ENCODE measurements at places on chromosomes 7 and 10.
A peak's percentile ranks its signal among the peaks of the same experiment; 100 is the strongest.

DNA sequence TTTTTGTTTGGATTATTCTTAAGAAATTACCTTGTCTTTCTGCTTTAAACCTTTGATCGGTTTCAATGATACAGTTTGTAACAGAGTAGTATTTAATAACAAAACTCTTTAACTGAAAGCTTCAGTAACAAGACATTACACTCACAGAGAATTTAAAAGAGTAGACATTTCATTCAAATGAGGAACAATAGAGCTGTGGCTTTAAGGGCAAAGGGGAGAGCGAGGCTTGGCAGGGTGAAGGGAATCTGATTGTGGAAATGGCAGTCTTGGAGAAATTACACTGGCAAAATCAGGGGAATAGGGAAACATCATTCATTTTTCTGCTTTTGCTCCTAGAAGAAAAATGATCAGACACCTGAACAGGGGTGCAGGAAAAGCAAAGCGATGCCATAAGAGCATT, 5.1 kb upstream of the HIPK2 start:
- no peak for DNase-seq

- no peak for DNase-seq
These were observed 119.7 kb upstream of the KLF14 start for GRCh38 chr7:130853503-130854279.

DNA sequence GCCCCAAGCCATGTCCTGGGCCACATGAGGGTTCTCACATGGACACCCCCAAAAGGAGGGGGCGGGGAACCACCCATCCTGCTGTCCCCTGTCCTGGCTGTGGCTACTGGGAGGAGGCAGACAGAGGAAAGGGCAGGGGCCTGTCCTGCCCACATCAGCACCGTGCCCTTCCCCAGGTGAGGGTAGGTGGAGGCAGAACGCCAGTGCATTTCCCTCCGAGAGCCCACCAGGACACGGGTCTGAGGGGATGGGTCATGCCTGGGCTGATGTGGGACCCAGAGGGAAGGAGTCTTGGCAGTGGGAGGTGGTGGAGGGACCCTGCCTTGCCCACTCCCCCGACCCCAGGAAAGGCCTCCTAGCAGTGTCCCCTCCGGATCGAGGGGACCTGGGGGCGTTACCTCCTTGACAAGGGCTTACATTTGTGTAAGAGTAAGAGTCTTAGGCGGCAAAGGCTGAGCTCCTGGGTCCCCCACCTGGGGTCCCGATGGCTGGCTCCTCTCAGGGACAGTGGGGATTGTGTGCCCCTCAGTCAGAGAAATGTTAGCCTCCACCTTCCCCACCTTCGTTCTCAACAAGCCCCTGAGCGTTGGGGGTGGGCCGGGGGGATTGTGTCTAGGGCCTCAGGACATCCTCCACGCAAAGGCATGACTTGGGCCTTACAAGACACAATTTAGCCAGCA, 6.1 kb downstream of the CRYGN start:
- no peak for DNase-seq

- no peak for DNase-seq
These were observed 297.8 kb upstream of the ZNF32 start for GRCh38 chr10:43946445-43946844.

DNA sequence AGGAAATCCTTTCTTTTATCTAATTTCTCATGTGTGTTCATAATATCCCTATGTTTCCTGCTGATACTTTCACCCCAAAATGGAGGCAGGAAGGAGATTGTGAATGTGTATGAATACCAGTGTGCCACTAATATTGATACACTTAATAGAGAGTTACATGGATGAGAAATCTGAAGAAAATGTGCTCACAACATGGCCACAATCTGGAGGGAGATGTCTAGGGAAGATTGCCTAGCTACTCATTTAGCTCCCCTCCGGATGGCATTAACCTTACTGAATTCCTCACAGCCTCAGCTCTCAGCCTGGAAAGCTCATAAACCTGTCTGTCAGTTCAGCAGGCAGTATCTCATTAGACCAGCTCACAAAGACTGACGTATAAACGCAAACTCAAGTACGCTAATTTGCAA, 23.4 kb upstream of the DMTF1 start:
- no peak for DNase-seq

GRCh38 chr10:85612833-85613232, 753.8 kb downstream of the GRID1 start:
- DNase-seq: no peak

GRCh38 chr7:42940985-42941847, 9.0 kb downstream of the MRPL32 start:
- peak; percentile 91 for DNase-seq

- DNase-seq: no peak
These were observed 30.7 kb upstream of the HPSE2 start for GRCh38 chr10:99266383-99266782.

- no peak for DNase-seq
These were observed 91.2 kb upstream of the PARD3 start for GRCh38 chr10:34906067-34906965.

DNA sequence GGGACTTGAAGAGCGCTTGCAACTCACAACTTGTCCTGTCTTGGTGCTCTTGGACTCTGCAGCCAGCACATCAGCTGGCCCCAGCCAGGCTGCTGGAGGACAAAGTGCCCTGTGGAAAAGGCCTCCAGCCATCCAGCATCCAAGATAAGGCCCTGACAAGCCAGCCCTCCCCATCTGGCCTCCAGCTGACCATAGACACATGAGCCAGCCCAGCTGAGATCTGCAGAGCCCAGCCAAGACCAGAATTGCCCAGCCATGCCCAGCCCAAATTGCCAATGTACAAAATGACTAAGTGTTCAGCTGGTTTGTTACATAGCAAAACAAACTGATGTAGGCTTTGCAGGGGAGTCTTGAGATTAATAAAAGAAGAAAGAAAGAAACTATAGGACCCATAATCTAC, 36.0 kb upstream of the FRMD4A start:
- no peak for DNase-seq

- DNase-seq: no peak
These were observed 3.1 kb downstream of the INA start for GRCh38 chr10:103280031-103280430.

GRCh38 chr10:87861953-87862678, 1.2 kb downstream of the KLLN start:
- peak; percentile 93 for DNase-seq

- no peak for DNase-seq
These were observed 372.1 kb downstream of the DNAJB6 start for GRCh38 chr7:157708919-157709295.

GRCh38 chr7:56028942-56029630, 22.2 kb downstream of the PSPH start:
- no peak for DNase-seq

DNA sequence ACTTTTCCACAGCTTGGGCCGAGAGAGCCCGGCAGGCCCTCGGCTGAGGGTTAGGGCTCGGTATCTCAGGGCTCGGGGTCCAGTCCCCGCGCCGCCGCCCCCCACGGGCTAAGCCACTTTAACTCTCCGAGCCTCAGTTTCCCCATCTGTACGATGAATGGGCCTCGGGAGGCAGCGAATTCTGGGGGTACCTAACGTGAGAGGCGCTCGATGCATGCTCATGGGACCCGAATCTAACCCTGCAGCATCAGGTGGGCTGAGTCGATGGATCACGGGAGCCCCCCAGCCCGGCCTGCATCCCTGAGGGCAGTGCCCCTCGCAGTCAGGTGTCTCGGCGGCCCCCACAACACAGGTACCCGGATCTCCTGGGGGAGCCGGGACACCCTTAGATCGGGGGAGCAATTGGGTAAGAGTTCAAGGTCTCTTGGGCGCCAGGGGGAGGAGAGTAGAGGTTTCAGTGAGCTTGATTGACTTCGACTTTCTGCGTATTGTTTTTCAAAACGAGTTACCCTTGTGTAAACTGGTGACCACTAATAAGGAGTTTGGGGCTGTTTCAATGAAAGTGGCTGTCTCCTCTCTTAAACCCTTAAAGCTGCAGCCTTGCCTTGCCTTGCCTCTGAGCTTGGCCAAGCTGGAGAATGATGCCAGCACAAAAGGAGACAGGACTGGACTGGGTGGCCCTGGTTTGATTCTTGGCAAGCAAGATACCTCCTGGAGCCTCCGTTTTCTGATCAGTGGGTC, 631 bp downstream of the POR start:
- DNase-seq: no peak

DNA sequence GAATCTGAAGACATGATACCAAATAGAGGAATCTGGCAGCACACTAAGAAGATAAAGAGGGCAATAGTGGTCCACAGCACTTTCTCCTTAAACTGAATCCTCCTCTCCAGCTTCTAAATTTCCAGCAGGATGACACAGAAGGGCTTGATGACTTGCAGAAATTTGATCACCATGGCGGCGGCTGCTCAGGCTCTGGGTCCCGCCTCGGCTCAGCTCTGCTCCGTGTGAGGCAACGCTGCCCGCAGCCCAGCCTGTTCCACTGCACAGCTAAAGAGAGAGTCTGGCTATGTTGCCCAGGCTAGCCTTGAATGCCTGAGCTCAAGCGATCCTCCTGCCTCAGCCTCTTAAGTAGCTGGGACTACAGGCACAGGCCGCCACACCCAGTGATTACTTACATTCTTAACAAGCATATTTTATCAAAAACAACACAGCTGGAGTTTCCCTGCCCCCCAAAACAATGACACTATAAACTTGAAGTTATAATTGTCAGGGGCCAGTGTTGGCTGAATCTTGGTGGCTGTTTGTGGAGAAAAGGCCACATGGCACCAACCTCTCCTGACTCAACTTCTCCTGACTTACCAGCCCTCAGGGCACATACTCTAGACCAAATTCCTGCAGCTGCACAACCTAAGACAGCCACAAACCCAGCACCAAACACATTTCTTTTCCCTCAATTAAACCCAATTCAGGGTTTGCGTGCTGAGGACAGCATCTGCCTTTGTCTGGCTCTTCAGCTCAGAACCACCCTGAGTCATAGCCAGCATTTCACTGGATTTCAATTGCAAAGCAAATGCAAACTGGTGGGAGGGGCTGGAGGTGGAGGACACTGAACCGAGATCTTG, 11.6 kb upstream of the TNPO3 start:
- peak; percentile 56 for DNase-seq

- peak; percentile 30 for DNase-seq
These were observed 57.3 kb downstream of the ST7 start for GRCh38 chr7:117010375-117011133.

GRCh38 chr10:7410862-7411670, at the start of gene SFMBT2:
TSS of gene SFMBT2 (minus strand) at chr10:7411034. CDS start at chr10:7381898, 29,136 bp downstream.
- DNase-seq: peak; percentile 86

- no peak for DNase-seq
These were observed 127.6 kb downstream of the SLC16A9 start for GRCh38 chr10:59582058-59582457.

DNA sequence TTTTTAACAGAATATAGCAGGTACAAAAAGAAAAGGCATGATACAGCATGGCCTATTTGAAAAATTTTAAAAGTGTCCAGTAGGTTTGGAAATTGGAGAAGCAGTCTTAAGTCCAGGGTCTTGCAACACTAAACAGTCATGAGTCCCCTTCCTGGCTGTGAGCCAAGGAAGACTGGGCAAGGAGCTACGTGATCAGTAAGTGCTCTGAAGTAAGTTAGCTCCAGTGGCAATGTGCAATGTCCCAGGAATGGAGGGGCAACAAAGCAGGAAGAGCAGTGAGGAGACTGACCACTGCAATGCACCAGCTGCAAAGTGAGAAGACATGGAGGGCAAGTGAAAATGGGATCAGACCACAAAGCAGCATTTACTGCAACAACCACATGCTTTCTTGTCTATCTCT, 72.9 kb upstream of the GRID1 start:
- DNase-seq: peak; percentile 94

GRCh38 chr7:38462819-38463218, 168.4 kb downstream of the AMPH start:
- DNase-seq: no peak

GRCh38 chr7:43639858-43640491, 57.1 kb downstream of the STK17A start:
- DNase-seq: no peak

DNA sequence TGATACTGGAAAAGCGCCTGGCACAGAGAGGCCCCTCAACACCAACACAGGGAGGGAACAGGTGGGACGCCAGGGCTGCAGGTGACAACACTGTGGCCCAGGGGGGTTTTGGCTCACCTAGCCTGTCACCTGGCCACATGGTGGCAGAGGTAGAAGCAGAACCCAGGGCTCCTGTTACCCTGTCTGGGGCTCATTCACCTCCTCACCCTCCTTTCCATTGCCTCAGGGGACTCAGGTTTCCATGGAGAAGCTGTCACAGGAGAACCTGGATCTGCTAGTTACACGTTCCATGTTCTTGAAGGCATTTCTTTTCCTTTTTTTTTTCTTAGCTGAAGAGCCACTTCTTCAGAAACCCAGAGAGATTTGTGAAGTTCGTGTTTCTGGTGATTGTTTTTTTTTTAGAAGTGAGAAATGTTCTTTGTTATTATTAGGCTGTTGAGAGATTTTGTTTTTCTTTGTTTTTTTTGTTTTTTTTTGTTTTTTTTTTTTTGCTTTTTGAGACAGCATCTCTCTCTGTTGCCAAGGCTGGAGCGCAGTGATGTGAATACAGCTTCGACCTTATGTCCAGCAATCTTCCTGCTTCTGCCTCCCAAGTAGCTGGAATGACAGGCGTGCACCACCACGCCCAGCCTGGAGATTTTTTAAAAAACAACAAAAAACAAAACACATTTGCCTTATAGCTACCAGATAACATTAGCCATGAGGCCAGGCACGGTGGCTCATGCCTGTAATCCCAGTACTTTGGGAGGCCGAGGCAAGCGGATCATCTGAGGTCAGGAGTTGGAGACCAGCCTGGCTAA, 16.0 kb downstream of the DENND2A start:
- no peak for DNase-seq

DNA sequence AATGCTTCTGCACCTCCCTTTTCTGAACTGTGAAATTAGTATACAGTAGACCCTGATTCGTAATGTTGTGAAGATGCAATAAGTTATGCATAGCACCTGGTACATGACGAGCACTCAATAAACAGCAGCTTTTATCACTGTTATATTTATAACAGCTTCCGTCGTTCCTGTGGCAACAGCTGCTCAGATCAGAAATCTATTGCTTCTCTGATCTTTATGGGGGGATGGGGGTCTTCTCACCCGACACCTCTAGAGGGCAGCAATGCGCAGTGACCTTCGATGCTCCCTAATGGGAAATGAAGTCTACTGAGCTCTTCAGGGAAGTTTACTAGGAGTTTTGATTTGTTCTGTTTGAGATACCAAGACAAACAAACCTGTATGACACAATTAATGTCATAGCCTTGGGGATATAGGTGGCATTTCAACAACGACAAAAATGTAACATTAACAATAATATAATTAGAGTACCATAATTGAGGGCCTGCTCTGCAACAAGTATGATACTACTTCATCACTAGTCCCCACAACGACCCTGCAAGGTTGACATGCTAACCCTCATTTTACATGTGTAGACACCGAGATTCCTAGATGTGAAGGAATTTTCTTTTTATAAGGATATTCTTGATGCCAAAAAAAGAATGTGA, 289.6 kb downstream of the SFMBT2 start:
- peak; percentile 89 for DNase-seq

DNA sequence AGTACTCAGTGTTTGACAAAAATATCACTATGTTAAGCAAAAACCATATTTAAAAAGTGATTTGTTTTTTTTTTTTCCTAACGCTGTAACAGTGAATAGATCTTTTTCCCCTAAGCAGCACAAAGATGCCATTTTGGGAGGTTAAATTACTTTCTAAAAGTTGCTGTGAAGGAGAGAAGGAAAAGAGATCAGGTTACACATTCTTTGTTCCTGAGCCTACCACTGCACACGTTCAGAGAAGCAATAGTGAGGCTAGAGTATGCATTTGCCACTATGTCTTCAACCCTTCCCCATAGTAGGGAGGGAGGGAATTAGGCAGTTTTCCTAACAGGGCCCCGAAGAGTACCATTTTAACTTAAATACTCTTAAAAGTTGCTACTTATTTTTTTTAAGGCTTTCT, 38.9 kb downstream of the BMPR1A start:
- DNase-seq: no peak
